Stimulated activated naive CD4-positive, alpha-beta T cell (primary cell): ENCODE measurements at places on chromosomes 7 and 10.

GRCh38 chr7:117564080-117564479 is 84.3 kb downstream of the CFTR start:
- DNase-seq: no peak

DNA sequence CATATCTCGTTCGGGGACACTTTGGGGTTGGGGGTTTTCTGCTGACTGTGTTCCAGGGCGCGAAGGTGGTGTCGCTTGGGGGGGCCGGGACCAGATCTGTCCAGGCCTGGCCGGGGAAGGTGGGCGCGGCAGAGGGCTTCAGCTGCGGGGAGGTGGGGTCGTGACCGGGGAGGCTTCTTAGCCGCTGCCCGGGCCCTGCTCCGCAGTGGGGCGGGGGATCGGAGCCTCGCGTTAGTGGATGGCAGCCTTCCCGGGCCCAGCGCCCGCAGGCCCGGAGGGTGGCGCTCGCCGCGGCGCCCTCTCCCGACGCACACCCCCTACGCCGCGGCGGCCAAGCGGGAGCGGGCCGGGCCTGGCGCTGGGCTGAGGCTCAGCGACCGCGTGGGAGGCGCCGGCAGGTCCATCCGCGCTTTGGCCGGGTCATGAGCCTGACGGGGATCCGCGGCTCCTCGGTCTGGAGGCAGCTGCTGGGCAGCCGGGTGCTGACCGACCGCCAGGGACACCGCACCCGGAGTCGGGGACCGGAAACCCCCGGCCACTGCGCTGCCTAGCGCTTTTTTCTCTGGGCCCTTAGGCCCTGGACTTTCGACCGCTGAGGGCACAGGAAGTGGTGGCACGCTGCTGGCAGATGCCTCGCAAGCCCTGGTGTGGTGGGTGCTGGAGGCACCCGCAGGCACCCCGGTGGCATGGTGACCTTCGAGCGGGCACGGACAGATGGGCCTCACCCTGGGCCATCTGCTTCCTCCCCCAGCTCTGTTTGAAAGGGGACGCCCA is 1.2 kb downstream of the AGAP3 start:
- peak; percentile 22 for DNase-seq

GRCh38 chr10:120614680-120615079 is 157.7 kb downstream of the PLPP4 start:
- no peak for DNase-seq

GRCh38 chr10:118161461-118162246 is 114.9 kb upstream of the RAB11FIP2 start:
- no peak for DNase-seq

GRCh38 chr7:87359366-87359765 is 13.9 kb downstream of the CROT start:
- no peak for DNase-seq

GRCh38 chr7:43647673-43648472 is 65.0 kb downstream of the STK17A start:
- DNase-seq: no peak

DNA sequence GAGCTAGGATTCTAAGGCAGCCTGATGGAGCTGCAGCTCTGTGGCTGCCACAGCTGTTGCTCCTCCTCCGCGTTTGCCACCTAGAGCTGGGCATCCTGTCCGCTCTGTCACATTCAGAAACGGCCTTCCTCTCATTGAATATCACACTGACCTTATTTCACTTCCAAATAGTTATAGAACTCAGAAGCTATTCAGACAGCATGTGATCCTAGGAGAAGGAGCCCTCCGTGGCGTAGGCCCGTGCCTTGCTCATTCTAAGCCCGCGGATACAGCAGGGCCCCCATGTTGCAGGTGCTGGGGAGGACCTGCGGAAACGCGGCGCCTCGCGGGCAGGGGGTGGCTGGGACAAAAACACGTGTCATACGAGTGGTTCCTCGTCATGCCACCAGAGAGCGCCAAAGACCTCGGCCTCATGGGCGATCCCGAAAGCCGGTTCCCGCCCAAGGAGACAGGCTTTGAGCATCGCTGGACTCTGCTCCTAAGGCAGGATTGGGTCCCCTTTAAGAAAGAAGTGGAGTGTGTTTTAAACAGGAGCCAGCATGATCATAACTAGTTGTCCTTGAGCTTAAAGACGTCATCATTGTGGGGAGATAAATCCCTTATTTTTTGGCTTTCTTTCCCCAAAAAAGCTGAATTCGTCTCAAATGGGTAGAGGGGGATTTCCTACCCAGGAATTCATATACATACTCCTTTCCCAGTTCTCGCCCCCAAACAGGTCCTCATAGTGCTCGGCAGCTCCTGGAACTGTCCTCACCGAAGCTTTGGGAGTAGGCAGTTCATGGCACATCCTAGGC is 17.9 kb upstream of the FIGNL1 start:
- peak; percentile 67 for DNase-seq

- DNase-seq: no peak
These were observed 398.6 kb downstream of the GPAM start for GRCh38 chr10:111784946-111785465.

- DNase-seq: no peak
These were observed 644.4 kb downstream of the GRM8 start for GRCh38 chr7:126608339-126608776.

DNA sequence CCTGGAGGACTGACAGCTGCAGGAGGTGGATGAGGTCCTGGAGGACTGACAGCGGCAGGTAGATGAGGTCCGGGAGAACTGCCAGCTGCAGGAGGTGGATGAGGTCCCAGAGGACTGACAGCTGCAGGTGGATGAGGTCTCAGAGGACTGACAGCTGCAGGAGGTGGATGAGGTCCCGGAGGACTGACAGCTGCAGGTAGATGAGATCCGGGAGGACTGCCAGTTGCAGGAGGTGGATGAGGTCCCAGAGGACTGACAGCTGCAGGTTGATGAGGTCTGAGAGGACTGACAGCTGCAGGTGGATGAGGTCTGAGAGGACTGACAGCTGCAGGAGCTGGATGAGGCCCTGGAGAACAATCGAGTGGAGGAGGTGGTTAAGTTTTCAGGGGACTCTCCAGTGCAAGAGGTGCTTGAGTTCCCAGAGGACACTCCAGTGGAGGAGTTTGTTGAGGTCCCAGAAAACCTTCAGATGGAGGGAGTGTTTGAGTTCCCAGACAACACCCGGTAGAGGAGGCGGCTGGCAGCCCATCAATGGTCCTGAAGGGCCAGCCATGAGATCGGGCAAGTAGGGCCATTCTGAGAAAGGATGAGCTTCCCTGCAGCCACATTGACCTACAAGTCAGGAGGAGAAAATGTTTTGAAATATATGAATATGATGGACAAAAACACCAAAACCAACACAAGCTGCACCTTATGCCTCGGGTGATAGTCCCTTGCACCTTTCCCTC is 4.7 kb upstream of the EIF5AL1 start:
- no peak for DNase-seq

GRCh38 chr7:76515999-76516443 is 5.7 kb downstream of the UPK3B start:
- no peak for DNase-seq

DNA sequence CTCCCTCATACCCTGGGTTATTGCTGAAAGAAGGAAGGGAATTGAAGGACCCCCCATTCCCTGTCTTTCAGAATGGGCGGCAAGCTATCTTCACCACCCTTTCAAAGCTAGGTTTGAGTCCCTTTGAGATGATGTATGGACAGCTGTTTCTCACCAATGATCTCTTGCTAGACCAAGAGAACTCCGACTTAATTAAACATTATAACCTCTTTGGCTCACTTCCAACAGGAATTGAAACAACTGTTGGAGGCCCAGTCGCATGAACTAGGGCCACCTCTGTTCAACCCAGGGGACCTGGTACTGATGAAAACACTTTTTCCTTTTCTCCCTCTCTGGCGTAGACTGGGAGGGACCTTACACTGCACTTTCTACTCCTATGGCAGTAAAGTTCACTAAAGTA is 110.6 kb downstream of the ITGB8 start:
- DNase-seq: no peak

- no peak for DNase-seq
These were observed 29.9 kb downstream of the CDK14 start for GRCh38 chr7:90626013-90626412.

DNA sequence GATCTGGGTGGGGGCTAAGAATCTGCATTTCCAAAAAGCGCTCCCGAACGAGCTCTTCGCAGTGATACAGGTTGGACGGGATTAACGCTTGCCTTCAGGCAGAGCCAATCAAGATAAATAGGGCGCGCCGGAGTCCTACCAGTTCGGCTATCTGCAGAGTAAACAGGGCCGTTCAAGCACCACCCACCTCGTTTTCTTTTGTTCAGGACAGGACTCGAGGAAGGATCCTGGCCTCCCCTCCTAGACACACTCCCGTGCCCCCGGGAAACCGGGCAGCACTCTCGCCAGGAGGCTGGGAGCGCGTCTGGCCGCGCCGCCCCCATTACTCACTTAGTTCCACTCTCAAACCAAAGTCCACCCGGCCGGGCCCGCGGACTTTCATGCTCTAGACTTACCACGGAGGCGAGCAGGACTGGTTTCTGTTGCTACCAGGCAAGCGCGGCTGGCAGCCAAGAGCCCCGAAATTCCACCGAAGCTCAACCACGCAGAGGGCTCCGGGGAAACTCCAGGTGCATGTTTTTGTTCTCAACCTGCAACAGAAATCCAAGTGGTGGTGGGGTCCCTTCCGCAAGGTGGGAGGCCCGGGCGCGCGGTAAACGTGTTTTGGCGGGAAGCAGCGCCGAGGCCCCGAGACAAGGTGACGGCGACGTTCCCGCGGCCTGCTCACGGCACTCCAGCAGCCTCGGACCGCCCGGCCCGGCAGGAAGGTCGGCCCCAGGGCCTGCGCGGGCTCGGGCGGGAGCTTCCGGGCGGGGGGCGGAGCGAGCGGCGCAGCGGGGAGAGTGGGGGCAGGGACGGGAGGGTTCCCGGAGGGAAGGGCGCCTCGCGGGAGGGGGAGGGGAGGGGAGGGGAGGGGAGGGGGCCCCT is 12.7 kb downstream of the HNRNPF start:
- peak; percentile 68 for DNase-seq

DNA sequence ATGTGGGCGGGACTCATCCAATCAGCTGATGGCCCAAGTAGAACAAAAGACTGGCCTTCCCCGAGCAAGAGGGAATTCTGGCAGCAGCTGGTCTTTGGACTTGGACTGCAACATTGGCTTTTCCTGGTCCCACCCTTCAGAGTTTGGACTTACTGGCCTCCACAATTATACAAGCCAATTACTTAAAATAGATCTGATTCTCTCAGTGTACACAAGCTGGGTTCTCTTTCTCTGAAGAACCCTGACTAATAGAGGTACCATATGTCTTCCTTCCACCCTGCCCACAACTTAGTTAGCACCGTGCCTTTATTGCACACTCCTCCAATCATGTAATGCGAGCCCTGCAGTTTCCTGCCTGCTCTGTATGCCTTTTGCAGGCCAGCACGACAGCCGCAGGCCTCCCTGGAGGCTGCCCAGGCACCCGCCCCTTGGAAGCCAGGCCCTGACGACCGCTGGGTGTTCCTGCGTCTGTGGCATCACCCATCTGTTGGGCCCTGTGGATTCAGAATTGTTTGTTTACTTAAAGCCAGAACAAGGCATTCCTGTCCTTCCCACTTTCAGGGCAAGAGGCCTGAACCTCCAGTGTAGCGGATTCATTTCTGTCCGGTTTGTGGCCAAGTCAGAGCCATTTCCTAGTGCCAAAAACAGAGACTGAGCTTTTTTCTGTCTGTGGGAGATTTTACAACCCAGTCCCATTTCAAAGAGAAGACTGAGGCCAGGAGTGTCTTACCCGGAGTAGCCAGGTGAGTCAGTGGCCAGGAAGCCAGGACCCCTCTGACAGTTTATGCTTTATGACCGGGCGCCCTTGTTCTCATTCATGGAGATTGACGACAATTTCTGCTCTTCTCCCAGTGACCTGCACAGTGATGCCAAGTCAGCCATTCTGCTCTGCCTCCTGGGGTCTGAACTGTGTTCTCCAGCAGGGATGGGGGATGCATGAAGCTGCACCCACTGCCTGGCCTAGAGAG is 968 bp upstream of the INMT start:
- no peak for DNase-seq

DNA sequence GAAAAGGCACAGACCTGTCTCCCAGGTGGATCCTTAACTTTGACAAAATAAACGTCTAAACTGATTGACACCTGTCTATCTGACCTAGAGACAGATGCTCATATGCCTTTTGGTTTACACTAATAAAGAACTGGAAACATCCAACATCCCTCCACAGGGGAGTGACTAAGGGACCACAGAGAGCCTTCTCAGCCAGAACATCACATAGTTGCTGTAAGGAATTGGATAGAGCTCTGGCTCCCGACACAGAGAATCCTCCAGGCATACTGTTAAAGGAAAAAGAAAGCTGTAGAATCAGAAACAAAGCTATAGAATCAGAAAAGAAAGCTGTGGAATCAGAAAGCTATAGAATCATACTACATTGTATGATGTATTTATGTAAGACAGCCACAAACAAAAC is 258.8 kb downstream of the STK31 start:
- no peak for DNase-seq

- DNase-seq: no peak
These were observed 70.9 kb upstream of the CTBP2 start for GRCh38 chr10:125231116-125231812.

DNA sequence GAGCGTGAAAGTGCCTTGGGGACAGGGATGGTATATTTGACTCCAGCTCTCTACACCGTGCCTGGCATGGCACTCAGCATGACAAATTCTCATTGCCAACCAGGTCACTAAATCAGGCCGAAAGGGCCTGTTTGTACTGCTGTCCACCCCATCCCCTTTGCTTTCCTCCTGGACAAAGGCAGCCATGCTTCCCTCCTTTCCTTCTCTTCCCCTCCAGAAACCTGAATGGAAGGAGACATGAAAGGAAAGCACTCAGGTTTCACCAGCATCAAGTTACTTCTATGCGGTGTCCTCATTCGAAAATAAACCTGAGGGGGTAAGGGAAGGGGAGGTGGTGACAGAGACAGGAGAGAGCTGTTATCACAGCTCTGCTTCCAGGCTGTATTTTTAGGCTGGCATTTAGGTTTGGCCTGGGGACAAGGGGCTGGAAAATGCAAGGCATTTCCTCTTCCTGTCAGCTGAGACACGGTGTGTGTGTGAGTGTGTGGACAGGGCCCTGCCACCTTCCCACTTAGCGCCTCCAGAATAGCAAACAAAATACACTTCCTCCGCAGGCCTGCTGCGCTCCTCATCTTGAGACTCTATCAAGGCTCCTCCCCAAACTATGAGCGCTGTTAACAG is 79.9 kb upstream of the COL13A1 start:
- no peak for DNase-seq

GRCh38 chr7:105365541-105366534 is 22.9 kb downstream of the SRPK2 start:
- no peak for DNase-seq

DNA sequence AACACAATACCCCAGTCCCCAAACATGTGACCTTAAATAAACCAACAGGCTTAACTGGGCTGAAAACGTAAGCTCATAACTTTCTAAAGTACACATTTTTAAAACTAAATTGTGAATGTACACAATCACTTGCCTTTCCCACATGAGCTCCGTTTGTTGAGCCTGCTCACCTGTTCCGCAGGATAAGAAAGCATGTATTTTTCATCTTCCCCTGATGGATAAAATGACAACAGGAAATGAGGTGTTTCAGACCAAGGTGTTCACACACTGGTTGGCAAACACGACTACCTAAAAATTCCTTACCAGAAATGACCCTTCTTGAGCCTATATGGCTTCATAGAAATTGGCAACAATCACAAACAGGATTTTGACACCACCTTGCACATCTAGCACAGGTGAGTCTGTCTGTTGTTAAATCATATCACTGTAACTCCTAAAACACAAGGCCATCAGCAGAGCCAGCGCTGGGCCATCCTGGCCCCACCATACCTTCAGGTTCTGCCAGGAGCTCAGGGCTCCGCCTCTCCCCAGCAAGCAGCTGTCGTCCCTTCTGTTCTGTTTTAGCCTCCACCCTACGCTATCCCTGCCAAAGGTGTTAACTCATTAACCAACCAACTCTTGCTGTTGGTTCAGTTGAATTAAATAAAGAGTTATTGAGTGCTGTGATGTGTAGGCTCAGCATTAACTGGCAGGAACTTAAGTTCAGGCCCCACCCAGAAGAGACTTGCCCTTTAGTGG is 73.6 kb upstream of the RNF32 start:
- no peak for DNase-seq
